Adrenal gland (tissue), 19 donors: ENCODE measurements at places on chromosomes 12 and 14. TPM values are rescaled to one million over a fixed set of nuclear protein-coding genes. Genes with fewer than 3 reads are reported as not detected.

Gene STAC3
- 1.2 TPM for total RNA-seq

Gene CCDC196
- not detected for total RNA-seq

Gene NIN
- 13.5 TPM for total RNA-seq

- no peaks in the 10 kb centered on the region for H3K36me3 ChIP-seq
- H3K27me3 ChIP-seq: no peaks in the 10 kb centered on the region
- no peak for DNase-seq
These were observed 79.1 kb downstream of the RAD52 start for GRCh38 chr12:870378-870777.

DNA sequence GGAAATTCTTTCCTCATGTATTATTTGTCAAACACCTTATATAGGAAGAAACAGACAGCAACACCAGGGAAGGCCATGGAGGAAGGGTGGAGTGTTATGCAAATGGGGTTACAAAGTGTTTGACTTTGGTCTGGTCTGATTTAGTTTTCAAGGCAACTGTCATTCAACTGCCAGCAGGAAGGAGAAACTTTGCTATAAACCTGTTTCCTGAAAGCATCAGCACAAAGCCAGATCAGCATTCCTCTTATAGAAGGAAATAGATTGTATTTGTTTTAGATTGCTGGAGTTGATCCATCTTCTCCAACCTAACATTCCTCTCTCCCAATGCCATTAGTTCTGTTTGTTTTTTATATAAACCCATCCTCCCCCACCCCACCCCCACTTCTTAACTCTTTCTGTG, 65.7 kb downstream of the STAB2 start:
- no peak for DNase-seq
- H3K36me3 ChIP-seq: no peaks in the 10 kb centered on the region
- no peaks in the 10 kb centered on the region for H3K4me1 ChIP-seq

DNA sequence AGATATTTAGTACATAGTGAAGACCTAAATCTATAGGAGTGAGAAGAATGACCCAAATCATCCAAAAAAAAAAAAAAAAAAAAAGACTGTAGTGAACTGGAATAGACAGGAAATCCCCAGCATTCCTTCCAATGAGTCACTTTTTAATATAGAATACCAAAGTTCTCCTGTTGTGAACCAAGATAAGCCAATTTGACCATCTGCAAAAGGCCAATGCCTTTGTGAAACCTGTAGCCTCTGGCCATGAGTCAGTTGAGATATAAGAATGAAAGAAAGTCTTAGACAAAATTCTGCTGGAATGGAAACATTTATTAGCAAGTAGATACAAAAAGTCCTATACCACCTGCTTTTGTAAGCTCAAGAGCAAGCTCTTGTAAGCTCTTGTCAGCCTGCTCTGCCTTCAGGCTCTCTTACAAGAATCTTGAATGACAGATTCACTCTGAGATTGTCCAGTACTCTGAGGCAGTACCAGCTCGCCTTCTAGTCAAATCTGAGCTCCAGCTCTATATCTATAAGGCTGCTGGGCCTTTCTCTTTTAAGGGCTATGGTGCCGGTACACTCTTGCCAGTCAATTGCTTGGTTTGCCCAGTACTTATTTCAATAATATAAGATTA, 243.0 kb upstream of the TMTC1 start:
- DNase-seq: no peak
- H3K27ac ChIP-seq: no peak overlapping the region
- no peaks in the 10 kb centered on the region for H3K27me3 ChIP-seq
- no peaks in the 10 kb centered on the region for H3K36me3 ChIP-seq
- no peaks in the 10 kb centered on the region for H3K4me1 ChIP-seq

GRCh38 chr14:67650694-67651093, 23.7 kb downstream of the VTI1B start:
- H3K4me3 ChIP-seq: no peak overlapping the region
- H3K27me3 ChIP-seq: no peaks in the 10 kb centered on the region
- peaks cover 7% of the 10 kb centered on the region for H3K4me1 ChIP-seq
- H3K36me3 ChIP-seq: no peaks in the 10 kb centered on the region

- no peaks in the 10 kb centered on the region for H3K4me1 ChIP-seq
- no peak overlapping the region for H3K4me3 ChIP-seq
- no peaks in the 10 kb centered on the region for H3K36me3 ChIP-seq
- no peaks in the 10 kb centered on the region for H3K27me3 ChIP-seq
These were observed 425.4 kb downstream of the SLC16A7 start for GRCh38 chr12:60021235-60021634.

GRCh38 chr14:52695481-52696091, at the start of gene ERO1A:
TSS of gene ERO1A (minus strand) at chr14:52695558. CDS start at chr14:52695481, 77 bp downstream.
- peak within 1 kb of the TSS; percentile 96 for H3K27ac ChIP-seq
- no peaks in the 10 kb centered on the region for H3K36me3 ChIP-seq
- H3K27me3 ChIP-seq: no peaks in the 10 kb centered on the region
- H3K4me1 ChIP-seq: peaks cover 5% of the 10 kb centered on the region
- DNase-seq: peak; percentile 92
